Stimulated activated CD4-positive, alpha-beta T cell treated with anti-CD3 and anti-CD28 coated beads, Interleukin-4, amount 100 ng/mL, for 1 hour (primary cell): ENCODE measurements at places on chromosomes 16 and 17.
A peak's percentile ranks its signal among the peaks of the same experiment; 100 is the strongest.

- peak; percentile 58 for DNase-seq
Observed at GRCh38 chr16:86044241-86044671, 145.3 kb downstream of the IRF8 start.

- DNase-seq = peak; percentile 15
Observed at GRCh38 chr17:64147110-64148016, 17.4 kb upstream of the ERN1 start.

DNA sequence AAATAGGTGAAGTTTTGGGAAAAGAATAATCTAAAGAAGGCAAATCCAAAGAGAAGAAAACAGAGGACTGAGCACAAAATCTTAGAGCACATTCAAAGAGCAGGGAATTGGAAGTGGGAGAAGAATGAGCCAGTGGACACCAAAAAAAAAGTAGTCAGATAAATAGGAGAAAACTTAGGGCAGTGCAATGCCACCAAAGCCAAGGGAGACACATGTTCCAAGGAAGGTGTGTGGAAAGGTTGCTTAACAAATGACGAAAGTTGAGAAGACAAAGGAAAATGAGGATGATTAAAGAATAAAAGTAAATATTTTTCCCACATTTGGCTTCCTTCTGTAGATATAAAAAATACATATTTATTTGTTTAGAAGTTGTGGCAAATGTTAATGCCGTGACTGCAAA, 237.6 kb downstream of the TANC2 start:
- no peak for DNase-seq

- DNase-seq = peak; percentile 89
Observed at GRCh38 chr16:68528686-68529379, 10.3 kb upstream of the ZFP90 start.

- no peak for DNase-seq
Observed at GRCh38 chr16:63998-64913, 8.2 kb downstream of the RHBDF1 start.

GRCh38 chr16:2511128-2511800, 2.5 kb upstream of the ATP6V0C start:
- DNase-seq = no peak

GRCh38 chr17:14296166-14296910, 4.5 kb upstream of the HS3ST3B1 start:
- no peak for DNase-seq

GRCh38 chr16:51243936-51244436, 92.9 kb upstream of the SALL1 start:
- DNase-seq = no peak

- DNase-seq = no peak
Observed at GRCh38 chr17:4077581-4077980, 65.2 kb downstream of the ZZEF1 start.

DNA sequence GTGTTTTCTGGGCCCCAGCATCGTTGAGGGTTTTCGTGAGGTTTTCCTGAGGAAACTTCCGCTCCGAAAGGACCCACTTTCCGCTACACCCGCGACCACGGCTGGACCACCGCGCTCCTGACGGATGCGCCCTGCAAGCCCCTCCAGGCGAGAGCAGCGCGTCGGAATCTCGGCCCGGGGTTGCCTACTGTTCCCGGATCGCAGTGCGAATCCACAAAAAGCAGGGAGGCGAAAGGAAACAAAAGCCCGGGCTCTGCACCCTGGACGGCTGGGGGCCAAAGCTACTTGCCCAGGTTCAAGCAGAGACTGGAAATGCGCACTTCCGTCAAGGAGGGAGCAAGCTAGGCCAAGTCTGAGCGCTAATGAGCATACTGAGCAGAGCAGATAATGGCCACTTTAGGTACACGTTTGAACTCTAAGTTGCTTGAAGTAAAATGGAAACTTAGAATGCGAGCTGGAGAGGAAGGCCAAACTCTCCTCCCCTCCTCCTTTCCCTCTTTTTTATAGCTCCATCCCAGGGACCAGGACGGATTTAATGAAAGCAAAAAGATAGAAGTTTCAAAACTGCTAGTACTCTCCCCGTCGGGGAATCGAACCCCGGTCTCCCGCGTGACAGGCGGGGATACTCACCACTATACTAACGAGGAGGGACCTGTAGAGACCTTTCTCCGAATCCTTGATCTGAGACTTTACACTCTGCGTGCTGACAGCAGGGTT, 11.4 kb upstream of the AURKB start:
- DNase-seq = peak; percentile 88

- DNase-seq = no peak
Observed at GRCh38 chr16:29987371-29988085, 7.9 kb downstream of the HIRIP3 start.

DNA sequence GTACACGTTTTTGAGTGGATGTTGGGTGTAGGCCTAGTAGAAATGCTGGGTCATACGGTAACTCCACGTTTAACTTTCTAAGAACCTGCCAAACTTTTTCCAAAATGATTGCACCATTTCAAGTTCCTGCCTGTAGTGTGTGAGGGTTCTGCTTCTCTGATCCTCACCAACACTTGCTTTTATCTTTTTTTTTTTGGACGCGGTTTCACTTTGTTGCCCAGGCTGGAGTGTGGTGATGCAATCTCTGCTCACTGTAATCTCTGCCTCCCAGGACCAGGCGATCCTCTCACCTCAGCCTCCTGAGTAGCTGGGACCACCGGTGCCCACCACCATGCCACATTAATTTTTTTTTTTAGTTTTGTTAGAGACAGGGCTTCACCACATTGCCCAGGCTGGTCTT, 23.5 kb downstream of the ZNF750 start:
- no peak for DNase-seq

- no peak for DNase-seq
Observed at GRCh38 chr17:69854225-69854780, 220.7 kb upstream of the KCNJ16 start.

DNA sequence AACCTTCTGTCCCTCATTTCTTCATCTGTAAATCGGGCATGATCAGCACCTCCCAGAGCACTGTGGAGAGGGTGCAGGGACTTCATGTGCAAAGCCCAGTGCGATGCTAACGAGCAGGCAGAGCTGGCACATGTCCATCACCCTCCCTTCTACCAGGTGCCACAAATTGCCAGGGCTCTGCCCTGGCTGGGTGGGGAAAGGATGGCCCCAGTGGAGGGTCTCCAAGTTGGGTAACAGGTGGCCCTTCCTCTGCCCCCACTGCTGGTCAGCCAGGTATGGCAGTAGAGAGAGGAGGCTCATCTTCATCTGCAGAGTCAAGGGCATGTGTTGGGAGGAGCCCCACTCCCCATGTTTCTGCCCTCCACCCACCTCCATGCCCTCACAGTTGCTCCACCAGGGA, 61.5 kb upstream of the CDH5 start:
- no peak for DNase-seq

- no peak for DNase-seq
Observed at GRCh38 chr16:19162085-19162484, 6.0 kb upstream of the SYT17 start.

GRCh38 chr17:55433629-55434422, 12.2 kb upstream of the MMD start:
- no peak for DNase-seq

DNA sequence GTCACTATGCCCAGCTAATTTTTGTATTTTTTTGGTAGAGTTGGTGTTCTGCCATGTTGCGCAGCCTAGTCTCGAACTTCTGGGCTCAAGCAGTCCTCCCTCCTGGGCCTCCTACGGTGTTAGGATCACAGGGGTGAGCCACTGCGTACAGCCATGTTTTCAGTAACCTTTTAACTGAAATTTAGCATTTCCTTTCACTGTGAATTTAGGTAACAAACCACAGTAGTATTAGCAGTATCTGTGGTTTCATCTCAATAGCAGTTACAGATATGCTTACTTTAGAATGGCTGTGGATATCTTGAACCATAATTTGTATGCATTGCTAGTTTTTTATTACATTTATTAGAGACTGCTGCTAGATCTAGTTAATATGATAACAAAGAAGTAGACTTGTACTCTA, 4.3 kb upstream of the RANGRF start:
- DNase-seq = no peak

DNA sequence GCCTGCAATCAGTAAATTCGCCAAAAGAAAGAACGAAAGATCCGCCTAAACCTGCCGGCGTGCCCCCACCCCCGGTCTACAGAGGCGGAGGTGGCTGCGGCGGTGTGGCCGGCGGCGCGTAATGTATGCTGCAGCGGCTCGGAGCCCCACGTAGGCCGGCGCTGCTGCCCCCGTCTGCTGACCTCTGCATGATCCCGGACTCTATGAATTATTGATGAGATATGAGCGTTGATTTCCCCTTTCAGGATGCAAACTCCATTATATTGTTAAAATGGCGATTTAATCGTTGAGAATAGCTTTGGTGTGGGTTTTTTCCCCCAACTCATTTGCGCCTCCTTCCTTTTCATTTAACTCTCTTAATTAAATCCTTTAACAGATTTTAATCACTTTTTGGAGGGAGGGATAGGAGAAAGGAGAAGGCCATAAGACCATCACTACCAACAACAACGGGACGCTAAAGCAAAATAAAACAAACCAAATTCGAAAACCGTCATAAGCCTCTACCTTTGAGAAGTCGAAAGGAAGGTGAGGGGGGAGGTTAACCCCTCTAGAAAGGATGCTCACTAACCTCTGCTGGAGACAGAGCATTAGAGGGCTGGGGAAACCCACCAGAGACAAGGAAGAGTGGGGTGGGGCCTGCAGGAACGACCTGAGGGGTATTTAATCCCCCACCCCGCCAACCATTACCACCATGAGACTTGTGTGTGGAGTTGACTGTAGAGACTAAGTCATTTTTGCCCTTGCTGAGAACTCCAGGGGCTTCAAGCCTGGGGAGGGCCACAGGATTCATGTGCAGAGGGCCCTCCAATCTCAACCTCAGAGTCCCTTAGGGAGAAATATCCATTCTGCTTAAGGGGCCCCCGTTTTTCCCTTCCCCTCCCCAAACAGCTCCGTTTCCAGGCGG, 3.4 kb downstream of the HOXB3 start:
- peak; percentile 40 for DNase-seq

GRCh38 chr17:40556198-40556661, 9.0 kb downstream of the CCR7 start:
- DNase-seq = no peak

DNA sequence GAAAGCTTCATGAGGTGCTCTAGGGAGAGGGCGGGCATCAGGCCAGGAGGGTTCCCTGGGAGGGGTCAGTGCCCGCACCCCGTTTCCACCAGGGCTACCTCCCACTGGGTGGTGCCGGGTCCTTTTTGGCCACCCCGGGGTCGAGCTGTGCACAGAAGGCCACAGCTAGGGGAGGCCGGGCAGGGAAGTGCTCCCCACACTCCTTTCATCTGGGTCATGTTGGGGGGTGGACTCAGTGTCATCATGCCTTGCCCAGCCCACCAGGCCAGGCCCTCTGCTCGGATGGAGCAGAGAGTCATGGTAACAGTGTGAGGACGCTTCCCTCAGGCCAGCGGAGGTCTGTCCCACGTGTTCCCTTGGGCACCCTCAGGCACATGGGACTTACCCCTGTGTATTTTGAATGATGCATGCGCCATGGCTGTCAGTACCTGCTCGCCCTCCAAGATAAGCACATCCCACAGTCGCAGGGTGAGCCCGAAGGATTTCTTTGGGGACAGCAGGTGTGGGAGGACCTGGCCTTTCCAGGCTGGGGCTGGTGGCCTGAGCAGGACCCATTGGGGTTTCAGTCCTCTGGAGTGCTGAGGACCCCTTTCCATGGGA, 46.4 kb downstream of the TNFRSF13B start:
- DNase-seq = no peak

GRCh38 chr16:35410438-35410837, 1951.0 kb downstream of the TP53TG3F start:
- DNase-seq = no peak

DNA sequence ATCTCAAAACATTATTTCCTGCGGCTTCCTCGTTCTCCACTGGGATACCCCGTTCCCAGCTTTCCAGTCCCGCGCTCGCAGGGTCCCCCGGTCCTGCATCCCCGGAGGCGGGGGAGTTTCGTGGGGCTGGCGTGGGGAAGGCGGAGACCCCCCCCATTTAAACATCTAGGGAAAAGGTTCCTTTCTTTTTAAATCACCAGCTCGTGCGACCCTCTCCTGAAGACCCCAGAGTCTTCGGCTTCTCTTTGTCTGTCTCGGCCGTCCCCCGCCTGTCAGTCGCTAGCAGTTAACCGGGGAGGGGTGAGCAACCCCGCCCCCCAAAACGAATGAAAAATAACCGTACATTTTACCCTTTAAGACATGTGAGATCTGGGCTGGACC, 473 bp upstream of the IGF2BP1 start:
- DNase-seq = no peak

DNA sequence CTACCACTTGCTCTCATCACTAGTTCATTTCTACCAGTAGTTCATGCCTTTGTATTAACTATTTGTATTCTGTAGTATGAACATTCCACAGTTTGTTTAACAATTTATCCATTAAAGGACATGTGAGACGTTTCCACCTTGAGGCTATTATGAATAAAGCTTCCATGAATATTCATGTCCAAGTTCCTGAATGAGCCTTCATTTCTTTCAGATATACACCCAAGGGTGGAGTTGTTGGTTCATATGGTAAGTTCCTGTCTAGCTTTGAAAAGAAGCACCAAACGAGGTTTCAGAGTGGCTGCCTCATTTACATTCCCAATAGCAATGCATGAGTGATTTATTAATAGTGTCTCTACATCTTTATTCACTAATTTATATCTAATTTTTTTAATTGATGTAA, 407.8 kb upstream of the C16orf82 start:
- no peak for DNase-seq

DNA sequence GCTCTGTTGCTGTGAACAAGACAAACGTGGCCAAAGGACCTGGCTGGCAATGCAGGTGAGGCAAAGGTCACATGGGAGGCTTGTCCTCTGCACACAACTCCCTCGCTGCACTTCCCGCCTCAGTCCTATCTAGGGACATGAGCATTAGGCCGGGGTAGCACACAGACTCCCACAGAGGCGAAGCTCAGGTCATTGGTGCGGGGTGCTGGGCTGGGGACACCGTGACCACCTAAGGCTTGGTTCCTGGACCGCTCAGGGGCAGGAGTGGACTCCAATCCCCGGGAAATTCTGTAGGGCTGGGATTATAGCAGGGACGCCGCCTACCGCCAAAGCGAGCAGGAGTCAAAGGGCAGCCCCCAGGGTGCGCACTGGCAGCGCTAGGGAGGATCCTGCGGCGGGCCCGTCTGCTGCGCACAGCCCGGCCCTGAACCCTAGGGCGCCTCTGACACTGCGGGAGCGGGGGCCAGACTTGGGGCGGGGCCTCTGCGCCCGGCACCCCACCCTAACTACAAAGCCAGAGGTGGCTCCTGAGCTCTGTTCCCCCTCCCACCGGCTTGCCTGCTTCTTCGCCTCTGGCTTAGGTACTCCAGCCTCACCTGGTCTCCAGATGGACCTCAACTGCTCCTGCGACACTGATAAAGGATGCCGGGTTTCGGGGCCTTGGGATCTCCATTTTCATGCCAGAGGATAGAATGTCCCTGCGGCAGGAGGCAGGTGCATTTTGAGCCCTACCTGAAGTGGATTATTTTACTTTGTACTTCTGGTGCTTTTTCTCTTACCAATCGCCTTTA, 3.9 kb upstream of the MT1B start:
- no peak for DNase-seq
